ENCODE measurements at places on chromosomes 5 and 9.

DNA sequence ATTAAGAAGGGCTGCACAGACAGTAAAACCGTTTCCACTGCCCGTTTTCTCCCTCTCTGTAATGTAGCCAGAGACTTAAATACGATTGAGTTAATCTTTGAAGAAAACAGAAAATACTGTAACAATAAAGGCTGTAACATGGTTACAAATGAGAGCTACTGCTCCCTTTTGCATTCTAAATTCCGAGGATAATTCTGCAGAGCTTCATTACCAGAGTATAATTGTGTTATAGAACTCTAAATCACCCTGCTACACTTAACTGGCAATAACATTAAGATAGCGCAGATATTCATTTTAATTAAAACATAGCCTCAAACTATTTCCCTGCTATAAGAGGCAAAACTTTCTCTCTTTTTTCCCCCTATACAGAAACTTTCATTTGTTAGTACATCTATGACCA is 283.7 kb upstream of the BRINP1 start:
- DNase-seq: no peak

DNA sequence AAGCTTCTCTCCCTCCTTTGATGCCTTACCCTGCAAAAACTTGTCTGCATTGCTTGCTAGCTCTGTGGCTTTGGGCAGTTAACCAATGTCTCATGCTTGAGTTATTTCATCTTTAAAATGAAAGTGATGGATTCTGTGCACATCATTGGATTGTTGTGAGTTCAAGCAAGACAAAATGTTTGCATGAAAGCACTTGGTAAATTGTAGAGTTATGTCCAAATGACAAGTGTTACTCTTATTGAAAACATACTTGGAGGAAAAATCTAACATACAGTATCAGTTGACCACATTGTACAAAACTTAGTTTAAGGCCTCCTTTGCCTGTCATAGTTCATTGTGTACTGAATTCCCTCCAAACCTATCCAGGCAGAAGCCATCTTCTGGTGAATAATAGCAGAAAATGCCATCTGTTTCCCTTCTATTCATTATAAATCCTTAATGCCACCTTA is 30.0 kb downstream of the TGFBR1 start:
- no peak for DNase-seq

DNA sequence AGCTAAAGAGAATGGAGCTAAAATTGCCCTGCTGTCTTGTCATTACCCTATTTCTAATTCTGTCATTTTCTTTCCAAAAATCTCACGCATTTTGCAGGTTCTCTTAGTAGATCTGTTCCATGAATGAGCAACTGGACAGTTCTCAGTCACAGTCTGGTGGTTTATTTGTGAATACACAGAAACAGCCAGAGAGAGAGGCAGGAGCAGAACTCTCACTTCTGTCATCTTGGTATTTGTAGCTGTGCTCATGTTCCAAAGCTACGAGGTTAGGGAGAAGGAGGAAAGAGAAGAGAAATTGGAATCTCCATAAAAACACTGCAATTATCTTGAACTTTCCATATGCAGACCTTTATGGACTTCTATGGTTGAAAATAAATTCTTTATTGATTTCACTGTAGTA is 118.0 kb upstream of the OR13F1 start:
- DNase-seq: no peak

GRCh38 chr5:10329446-10329819 is 21.7 kb upstream of the CMBL start:
- DNase-seq: no peak

DNA sequence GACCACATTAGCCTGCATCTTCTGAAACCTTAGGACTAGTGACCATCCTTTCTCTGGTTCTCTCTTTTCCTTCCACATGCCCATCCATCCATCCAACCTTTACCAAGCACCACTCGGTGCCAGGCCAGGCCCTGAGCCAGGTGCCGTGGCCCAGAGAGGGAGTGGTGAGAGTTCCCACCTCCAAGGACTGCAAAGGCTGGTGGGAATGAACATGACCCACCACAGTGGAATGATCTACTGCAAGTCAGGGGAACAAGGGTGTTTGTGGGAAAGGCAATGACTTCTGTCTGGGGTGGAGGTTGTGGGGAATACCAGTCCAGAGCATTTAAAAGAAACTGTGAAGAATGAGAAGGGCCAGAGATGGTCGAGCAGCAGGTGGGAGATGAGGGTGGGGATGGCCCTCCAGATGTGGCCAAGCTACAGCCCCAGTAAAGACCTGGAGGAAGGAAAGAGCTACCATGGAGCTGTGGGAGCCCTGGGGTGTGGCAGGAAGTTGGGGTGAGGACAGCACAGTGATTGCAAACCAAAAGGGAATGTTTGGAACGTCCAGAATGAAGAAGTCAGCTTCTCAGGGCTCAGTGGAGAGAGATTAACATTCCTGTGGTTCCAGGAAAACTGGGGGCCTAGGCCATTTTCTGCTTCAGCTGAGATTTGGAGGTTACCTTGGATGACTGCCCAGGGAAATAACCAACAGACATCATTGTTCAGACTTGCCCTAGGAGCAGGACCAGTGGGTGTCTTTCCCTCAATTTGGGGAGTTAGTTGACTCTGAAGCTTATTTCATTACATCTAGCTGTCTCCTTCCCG is 30.7 kb upstream of the CORO2A start:
- DNase-seq: no peak

DNA sequence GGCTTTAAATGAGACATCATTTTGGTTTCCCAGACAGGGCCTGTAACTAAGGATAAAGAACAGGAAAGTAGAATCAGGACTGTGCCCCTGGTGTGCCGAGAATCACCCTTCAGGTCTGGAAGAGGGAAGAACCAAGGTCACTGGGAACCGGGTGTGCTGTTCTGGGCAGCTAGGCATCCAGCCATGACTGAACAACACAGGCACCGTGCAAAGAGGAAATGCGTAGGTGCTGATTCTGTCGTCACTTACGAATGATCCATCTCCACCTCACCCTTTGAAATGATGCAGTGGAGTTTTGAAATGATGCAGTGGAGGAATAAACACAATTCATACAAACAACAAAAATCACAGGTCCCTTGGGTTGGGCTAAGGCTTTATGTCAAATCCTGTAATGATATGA is 64.4 kb downstream of the MAP1B start:
- DNase-seq: no peak

DNA sequence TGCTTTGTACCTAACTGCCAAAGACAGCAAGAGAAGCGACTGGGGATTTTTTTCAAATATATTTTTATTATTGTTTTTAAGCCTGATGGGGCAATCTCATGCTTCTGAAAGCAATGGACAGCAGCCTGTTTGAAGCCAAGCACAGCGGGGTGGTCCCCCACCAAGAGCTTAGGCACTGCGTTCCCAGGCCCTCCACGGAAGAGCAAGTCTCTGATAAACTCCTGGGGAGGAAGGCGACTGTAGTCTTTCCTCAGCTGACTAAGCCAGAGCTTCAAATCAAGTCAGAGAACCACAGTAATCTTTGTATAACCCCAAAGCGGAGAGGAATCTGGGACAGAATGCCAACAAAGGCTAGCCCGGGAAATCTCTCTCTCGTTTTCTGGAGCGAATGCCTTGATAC is 54.4 kb downstream of the ARSB start:
- no peak for DNase-seq

GRCh38 chr5:73757416-73757815 is 131.4 kb downstream of the ARHGEF28 start:
- no peak for DNase-seq

GRCh38 chr9:2363781-2364180 is 257.8 kb upstream of the VLDLR start:
- DNase-seq: no peak

- no peak for DNase-seq
These were observed 1.6 kb downstream of the DMRT2 start for GRCh38 chr9:1051584-1052275.

GRCh38 chr5:73989956-73990355 is 364.0 kb downstream of the ARHGEF28 start:
- DNase-seq: no peak

DNA sequence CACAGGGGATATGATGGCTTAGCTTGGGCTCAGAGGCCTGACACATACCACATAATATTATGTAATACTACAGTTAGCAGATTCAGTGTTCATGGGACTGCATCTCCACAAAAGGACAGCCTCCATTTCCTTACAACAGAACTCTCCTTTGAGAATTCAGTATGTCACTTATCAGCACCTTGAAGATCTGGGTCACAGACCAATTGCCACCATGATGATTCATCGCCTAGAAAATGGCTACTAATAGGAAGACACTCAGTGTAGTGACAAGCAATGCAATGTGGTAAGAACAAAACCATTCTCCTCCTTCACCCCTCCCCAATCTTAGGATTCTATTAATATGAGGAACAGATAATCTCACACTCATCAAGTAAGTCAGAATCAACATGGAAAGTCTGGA is 38.7 kb upstream of the PRLR start:
- no peak for DNase-seq

DNA sequence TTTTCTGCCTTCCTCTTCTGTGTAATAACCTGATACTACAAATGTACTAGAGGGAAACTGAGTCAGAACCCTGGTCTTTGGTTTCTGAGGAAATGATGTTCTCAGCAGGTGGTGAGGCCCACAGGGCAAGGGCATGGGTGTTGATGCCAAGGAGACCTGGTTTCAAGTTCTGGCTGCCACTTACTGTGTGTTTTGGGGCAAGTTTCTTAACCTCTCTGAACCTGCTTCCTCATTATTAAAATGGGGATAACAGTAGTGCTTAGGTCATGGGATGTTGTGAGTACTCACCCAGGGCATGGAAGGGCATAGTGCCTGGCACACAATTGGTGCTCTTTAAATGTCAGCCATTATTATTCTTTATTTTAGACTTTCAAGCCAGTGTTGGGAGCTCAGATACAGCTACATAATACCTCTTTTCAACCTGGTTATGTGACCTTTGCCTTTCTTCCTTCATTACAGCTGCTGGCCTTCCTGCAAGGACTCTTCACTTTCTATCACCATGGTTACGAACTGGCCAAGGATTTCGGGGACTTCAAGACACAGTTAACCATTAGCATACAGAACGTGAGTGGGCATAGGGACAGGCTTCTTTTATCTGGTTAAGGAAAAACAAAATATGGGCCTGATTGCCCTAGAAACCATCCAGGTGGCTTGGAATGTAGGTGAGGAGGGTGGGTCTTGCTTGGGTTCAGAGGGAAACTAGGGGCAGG is 131.5 kb downstream of the ARHGAP26 start:
- no peak for DNase-seq

- no peak for DNase-seq
These were observed 34.4 kb downstream of the ZNF366 start for GRCh38 chr5:72472666-72473422.

GRCh38 chr5:156883316-156883875 is 33.3 kb downstream of the PPP1R2B start:
- DNase-seq: no peak

DNA sequence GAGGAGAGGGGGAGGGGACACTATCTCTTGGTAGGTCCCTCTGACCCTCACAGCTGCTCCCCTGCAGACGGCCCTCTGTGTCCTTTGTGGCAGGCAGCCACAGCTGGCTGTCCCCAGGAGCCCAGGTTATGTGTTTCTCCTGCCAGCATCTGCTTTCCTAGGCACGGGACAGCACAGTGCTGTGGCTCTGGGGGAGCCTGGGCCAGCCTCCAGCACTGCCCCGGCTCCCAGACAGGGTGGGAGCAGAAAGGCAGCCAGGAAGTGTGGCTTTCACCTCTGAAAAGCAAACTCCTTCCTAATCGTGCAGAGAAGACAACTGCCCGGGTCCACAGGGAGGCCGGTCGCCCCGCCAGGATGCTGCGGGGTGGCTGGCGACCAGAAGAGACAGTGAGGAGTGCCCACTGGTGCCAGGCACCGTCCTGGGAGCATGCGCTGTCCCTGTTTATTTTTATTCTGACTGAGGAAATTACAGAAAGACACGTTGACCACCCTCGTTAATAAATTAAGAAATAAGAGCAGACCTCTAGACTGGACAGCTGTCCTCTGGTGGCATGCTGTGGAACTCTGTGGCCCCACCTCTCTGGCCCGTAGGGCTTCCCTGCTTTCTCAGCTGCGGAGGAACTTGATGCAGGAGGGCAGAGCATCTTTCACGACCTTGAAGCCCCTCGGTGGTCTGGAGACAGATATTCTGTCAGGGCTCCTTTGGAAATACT is 240.3 kb downstream of the FANCC start:
- peak; percentile 44 for DNase-seq

- DNase-seq: no peak
These were observed 3.8 kb upstream of the PTGS1 start for GRCh38 chr9:122367065-122367464.

GRCh38 chr9:130165579-130165978 is 6.6 kb upstream of the NCS1 start:
- DNase-seq: no peak

- no peak for DNase-seq
These were observed 236.6 kb downstream of the DEPDC1B start for GRCh38 chr5:60463179-60463868.

DNA sequence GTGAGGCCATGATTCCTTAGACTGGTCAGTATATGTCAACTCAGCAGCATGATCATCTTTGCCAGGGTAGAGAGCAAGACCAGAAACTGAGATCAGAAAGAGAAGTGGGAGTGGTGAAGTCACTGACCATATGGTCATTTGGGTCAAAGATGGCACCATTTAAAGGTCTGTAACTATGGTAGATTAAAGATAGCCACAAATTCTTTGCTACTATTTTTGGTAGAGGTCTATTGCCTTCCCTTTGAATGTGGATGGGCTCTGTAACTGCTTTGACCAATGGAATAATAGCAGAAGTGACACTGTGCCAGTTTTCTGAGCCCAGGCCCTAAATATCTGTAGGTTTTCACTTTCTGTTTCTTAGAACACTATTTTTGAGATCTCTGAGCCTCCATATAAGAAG is 117.6 kb downstream of the PCSK1 start:
- DNase-seq: no peak

DNA sequence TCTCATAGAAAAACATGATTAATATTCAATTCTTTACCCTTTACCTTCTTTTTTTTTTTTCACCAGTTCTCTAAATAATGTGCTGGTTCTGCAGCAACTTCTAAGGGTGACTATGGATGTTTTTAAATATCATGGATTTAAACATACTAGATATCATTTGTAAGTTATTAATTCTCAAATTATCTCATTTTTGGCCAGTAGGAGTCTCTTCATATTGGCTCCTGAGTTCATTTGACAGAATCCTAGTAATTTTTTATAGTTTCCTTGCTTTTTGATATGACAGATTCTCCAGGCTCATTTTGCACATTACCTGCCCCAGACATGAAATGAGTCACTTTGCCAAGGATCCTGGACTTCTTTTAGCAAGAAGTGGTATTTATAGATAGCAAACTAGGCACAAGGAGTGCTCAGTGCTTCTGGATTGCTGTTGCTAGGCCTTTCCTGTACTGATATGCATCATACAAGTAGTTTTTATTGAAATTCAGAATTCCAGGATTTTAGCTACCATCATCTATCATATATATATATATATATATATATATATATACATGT is 201.3 kb upstream of the IL12B start:
- no peak for DNase-seq

DNA sequence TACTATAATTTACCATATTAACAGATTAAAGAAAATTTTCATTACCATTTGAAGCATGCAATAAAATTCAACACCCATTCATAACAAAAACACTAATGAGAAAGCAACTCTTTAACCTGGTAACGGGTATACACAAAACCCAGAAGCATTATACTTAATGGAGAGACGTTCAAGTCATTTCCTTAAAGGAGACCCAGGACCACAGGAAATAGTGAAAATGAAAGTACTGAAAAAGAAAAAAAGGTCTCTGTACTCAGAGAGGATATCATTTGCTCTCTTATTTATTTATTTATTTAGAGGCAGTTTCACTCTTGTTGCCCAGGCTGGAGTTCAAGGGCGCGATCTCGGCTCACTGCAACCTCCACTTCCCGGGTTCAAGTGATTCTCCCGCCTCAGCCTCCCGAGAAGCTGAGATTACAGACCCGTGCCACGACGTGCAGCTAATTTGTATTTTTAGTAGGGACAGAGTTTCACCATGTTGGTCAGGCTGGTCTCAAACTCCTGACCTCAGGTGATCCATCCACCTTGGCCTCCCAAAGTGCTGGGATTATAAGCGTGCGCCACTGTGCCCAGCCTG is 61.6 kb downstream of the SETX start:
- DNase-seq: no peak
